ENCODE measurements at places on chromosomes 5 and 9. TPM values are rescaled to one million over a fixed set of nuclear protein-coding genes. Genes with fewer than 3 reads are reported as not detected.

GRCh38 chr5:156587012-156587411 is 260.0 kb downstream of the SGCD start:
- DNase-seq: no peak

DNA sequence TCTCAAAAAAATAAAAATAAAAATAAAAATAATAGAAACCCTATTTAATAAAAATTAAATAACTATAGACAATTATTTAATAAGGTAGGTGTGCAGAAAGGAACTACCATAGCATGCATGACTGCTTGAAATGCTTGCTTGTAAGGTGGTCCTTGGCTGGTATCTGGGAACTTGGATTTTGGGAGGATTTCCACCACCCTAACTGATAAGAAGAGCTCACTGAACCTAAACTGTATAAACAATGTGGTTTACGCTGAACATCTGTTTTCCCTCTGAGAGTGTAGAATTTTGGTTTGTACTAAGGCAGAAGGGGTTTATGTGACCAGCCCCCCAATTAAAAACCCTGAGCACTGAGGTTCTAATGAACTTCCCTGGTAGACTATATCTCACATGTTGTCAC is 31.2 kb downstream of the CPLANE1 start:
- no peak for DNase-seq

DNA sequence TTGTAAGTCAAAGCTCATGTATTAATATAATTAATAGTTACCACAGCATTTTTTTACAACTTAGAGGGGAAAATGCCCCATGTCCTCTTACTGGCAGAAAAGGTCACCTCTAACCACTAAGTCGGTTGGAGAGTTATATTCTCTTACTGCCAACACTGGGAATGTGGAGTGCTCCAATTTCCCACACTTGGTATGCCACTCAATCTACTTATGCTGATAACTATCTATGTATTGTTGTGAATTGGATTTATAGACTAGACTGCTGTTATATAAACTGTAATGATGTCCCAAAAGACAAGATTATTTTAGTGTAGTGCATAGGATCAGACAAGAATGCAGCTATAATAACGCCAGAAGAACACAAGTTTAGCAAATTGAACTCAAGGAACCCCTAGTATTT is 2385.2 kb upstream of the C9orf72 start:
- no peak for DNase-seq

ACOT12 gene
- not detected for total RNA-seq

GRCh38 chr9:77872863-77873262 is 158.7 kb downstream of the GNAQ start:
- no peak for DNase-seq

AK3 gene
- total RNA-seq: 22.9 TPM

DNA sequence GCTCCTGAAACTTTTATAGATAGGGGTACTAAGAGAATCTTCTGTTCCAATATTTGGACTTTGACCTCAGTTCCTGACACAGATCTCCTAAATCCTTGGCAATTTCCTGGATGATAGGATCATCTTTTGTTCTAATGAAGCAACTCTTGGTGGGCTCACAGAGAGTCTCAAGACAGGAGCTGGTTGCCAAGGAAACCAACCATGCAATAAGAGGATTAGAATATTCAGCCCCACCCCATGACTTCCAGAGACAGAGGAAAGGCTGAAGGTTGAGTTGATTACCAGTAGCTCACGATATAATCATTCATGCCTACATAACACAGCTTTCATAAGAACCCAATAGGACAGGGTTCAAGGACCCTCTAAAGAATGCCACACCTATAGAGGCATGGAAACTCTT is 2050.2 kb upstream of the CDH6 start:
- no peak for DNase-seq

DNA sequence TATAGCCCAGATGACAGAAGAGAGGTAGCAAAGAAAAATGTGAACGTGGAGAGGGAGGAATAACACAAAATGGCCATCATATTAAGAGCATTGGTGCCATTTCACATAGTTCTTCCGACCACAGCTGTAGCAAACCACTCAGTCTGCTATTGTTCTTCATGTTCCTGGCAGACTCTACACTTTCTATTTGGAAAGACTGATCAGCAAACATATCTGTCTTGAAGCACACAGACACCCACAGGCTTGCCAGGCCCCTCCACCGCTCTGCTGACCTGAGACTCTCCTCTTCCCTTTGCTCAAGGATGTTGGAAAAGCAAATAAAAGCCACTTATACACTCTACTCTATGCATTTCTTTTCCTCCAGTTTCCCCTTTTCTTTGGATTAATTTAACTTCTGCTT is 298.0 kb downstream of the FBXL7 start:
- DNase-seq: no peak

DNA sequence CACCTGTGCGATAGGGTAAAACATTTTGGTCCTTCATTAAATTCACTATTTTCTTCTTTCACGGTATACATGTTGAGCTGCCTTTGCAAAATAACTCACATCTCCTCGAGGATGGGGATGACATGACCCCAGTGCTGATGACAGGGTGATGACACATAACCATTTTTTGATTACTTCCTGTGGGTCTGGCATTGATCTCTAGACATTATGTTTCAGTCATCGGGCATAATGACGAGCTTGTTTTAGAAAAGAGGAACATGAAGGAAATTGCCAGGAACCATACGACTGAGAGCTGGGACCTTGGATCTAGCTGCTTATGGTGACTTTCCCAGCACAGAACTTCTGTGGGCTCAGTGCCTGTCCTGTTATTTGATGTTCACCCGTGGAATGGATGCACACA is 25.2 kb downstream of the COL5A1 start:
- DNase-seq: no peak

DNA sequence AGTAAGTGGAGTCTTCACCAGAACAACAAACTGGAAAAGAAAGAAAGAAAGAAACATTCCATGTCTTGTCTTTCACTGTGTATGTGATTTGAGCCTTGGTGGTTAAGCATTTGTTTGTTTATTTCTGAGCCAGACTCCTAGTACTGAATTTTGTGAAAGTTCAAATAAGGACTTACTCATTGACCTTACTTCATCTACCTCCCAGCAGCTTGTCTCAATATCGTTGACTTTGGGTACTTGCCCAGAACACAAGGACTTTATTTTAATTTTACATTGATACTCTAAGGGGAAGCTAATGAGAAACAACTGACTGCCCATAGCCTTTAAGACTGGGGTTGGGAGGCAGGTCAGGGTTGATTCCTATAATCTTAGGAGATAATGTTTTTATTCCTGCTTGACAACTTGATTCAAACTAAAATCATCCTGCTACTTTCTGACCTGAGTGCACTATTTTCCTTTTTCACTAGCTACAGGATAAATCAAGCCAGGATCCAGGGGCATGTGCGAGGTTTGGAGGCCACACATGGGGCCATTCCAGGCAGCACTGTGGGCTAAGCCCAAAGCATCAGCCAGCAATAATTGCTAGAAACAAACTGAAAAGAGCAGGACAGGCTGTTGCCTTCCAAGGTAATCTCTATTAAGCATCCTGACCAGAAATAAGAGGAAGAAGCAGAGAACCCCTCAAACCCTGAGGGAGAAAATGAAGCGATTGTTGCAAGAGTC is 138.9 kb upstream of the RUSC2 start:
- DNase-seq: no peak

DNA sequence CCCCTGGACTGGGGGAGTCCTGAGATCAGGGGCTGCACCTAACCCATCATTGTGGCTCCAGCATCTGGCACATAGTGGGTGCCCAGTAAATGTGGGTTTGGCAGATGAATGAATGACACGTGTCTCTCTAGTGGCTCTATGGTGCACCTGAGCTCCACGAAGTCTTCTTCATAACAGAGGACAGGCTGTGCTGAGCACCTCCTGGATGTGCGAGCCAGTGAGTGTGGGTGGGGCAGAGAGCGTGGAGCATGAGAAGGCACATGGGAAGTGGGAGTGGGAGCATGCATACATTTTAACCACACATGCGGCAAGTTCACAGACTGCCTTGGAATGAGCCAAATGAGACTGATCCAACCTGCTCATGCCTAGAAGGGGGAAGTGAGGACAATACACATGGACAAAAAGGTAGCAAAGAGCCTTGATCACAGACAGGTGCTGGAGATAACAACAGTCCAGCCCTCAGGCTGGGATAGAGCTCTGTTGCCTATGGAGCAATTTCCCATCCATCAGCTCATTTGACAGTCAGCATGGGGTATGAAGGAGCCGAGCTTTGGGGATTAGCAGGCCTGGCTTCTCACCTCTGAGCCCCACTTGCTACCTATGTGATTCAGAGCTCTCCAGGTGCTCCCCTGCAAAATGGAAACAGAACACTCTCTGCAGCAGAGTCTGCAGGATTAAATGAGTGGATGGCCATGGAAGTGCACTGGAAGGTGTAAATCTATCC is 76.2 kb upstream of the TBC1D2 start:
- no peak for DNase-seq

GRCh38 chr5:1399737-1400136 is 45.5 kb downstream of the SLC6A3 start:
- DNase-seq: no peak

TRUB2 gene
- 40.4 TPM for total RNA-seq

- no peak for DNase-seq
Observed at GRCh38 chr5:83401775-83402174, 69.8 kb upstream of the VCAN start.

SV2C gene
- not detected for total RNA-seq

- DNase-seq: no peak
Observed at GRCh38 chr5:57054671-57055070, 102.7 kb upstream of the MIER3 start.

FOXD4 gene
- not detected for total RNA-seq

- DNase-seq: no peak
Observed at GRCh38 chr5:133159543-133159942, 107.7 kb downstream of the HSPA4 start.

GRCh38 chr9:72210522-72210921 is 61.3 kb downstream of the GDA start:
- no peak for DNase-seq

GRCh38 chr9:4430432-4431261 is 59.6 kb upstream of the SLC1A1 start:
- no peak for DNase-seq

DNA sequence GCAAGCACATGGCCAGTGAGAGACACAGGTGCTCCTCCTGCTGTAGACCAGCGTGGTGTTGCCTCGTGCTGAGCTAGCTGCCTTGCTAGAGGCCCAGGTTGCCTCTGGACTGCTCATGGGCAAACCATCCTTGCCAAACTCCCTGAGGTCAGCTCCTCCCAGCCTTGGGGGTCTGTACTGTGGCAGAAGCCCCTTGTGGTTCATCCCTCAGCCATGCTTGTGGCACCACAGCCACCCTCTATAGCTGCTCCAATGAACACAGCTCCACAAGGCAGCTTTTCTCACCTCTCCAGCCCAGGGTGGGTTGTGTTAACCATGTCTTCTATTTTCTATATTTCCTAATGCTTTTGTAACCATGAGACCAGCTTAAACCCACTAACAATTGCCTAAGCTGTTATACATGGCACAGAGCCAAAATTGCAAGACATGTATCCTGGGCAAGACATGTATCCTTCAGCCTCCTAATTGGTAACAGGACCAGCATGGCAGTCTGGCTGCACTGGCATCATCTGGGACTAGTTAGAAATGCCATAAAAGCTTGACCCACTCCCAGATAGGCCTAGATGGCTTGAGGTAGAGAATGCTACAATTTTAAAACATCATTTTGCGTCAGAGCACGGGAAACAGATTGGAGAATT is 183.1 kb upstream of the S1PR3 start:
- no peak for DNase-seq

GRCh38 chr5:10934783-10935355 is 173.8 kb upstream of the DAP start:
- DNase-seq: no peak

HTR1A gene
- not detected for total RNA-seq

TPPP gene
- total RNA-seq: not detected

DNA sequence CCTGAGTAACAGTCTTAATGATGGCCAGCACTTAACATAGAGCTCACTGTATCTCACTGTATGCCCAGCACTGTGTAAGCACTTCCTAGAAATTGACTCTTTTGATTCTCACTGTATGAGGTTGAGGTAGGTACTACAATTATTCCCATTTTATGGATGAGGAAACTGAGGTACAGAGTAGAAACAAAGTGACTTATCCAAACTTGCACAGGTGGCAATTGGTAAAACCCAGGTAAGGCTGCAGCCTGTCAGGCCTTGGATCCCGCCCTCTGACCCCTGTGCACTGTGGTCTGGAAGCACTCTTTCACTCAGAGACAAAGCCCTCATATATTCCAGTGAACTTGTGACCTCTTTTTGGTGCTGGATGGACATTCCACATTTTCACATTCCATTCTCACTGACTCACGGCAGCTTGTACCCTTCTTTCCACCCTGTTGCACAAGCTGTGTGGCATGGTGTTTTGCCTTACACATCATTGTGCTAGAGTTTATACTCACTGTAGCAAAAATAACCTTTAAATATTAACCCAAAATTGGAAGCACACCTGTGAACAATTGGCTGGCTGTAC is 21.7 kb downstream of the ANKRD55 start:
- DNase-seq: no peak

DNA sequence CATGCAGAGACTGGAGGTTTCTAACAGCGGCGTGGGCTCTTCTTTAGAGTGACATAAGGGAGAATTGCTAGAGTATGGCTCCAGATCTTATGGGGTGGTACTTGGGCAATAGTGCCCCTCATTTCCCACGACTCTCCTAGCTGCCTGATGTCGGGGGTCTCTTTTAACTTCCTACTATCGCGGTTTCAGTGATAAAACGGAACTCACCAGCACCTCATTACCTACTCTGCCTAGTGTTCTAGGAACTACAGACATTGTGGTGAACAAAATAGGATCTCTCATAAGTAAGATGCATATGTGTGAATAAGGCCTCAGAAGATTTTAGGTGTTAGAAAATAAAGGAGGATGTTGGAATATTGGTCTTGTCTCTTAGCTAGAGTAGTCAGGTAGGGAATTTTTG is 1.1 kb downstream of the ICE1 start:
- no peak for DNase-seq

DNA sequence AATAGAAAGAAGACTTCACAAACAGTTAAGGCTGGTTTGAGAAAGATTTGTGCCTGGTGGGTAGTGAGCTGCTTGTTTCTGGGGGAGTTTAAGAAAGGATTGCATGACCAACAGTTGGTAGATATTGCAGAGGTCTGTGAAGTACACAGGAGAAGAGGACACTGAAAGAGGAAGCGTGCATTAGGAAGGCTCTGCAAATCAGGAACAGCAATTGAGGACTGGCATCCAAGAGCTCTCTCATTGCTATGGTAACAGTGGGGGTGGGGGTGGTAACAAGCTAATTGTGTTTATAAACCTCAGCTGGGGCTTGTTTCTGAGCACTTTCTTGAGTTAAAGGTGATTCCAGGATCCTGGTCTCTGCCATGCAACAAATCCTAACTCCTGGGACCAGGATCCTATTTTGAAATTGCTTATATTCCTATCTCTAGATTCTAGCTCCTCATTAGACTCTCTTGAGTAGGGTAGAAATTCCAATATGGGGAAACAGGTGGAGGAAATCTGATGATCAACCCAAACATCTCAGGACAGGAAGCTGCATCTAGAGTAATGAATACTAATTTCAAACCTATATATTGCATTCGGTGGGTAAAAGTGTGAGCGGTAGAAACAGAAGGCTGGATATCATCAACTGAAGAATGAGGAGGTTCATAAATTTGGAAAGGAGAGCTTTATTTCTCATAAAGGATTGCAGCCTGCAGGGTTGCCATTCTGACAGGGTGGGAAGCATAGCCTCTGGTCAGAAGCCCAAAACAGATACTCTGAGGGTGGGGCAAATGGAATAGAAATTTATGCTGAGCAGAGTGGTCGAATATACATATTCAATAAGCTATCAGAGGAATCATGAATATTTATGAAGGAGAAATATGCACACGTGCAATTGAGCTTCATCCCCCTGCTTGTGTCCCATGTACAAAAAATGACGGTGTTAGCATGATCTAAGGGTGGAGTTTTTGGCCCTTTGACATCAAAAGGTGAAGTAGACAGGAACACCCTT is 79.4 kb downstream of the PTTG1 start:
- no peak for DNase-seq

All from activated CD4-positive, alpha-beta T cell treated with anti-CD3 and anti-CD28 coated beads, Interleukin-2, amount 10 ng/mL, durations not matched to agents 24 days and 14 days (primary cell).